Epithelial cell of proximal tubule (primary cell): ENCODE measurements at places on chromosomes 5 and 9. TPM values are rescaled to one million over a fixed set of nuclear protein-coding genes. Genes with fewer than 3 reads are reported as not detected.
A peak's percentile ranks its signal among the peaks of the same experiment; 100 is the strongest.

DNA sequence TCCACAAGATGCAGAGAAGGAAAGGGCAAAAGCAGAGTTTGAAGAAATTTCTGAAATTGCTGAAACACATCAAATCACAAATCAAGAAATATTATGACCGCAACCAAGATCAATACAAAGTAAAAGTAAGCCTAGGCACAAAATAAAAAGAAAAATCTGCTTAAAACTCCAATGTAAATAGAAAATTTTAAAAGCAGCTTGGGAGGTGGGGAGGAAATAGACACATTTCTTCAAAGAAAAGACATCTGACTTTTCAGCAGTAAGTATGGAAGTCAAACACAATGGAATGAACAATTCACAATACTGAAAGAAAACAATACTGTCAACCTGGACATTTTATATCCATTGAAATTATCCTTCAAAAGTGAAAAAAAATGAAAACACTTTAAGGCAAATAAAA is 55.1 kb downstream of the HTR4 start:
- DNase-seq = no peak

TJP2 gene
- 260 and 335 TPM in 2 replicates for total RNA-seq

DNA sequence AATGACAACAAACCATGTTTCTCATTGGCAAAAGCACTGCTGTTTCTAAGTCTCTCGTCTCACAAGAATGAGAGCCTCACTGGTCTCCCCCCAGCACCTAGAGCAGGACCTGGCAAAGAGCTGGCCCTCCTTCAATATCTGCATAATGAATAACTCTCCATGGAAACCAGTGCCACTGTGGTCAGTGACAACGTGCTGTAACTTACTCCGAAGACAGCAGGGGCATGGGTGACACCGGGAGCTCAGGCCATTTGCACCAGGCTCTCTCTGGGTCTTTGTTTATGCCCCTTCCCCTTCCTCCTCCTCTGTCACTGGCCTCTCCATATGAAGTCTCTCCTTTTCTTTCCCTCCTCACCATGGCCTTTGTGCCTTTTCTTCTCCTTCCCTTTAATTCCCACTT is 33.3 kb downstream of the TAS2R1 start:
- no peak for DNase-seq

DNA sequence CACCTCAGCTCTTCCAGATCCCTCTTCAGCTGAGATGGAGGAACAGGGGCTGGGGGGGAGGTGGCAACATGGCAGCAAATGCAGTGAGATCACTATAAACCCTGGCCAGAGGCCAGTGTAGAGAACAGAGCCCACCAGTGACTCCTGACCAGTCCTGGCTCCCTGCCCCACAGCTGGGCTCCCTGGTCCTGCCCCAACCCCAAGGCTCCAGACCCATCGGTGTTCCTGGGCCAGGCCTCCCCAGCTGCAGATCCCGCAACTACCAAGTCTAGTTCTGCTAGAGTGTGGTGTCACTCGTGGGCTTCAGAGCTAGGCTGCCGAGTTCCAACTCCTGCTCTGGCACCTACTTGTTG is 16.8 kb downstream of the AKNA start:
- no peak for DNase-seq

DNA sequence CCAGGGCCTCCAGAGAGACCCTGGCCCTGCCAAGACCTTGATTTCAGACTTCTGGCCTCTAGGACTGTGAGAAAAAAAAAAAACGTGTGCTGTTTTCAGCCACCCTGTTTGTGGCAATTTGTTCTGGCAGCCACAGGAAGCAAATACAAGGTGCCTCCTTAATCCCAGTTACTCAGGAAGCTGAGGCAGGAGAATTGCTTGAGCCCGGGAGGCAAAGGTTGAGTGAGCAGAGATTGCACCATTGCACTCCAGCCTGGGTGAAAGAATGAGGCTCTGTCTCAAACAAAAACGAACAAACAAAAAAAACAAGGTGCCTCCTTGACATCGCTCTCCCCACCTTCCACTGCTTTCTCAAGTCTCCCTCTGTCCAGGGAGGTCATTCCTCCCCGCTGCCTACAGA is 98.0 kb downstream of the GABBR2 start:
- no peak for DNase-seq

GRCh38 chr9:79220251-79220650 is 351.5 kb upstream of the TLE4 start:
- DNase-seq = no peak

GRCh38 chr9:136022731-136023409 is 61.7 kb upstream of the UBAC1 start:
- no peak for DNase-seq

DNA sequence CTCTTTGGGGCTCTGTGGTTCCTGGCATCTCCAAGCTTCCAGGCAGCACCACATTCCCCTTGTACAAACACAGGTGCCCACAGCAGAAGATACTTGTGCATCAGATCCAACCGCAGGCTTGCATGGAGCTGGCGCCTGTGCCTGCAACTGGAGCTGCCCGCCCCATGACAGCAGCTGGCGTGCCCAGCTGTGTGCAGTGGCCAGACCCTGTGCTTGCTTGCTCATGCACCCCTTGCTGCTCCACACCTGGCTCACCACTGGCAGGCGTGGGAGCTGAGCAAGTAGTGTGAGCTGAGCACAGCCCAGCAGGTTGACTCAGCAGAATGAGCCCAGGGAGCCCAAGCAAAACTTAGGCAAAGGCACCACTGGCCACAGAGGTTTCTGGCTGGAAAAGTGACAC is 84.4 kb upstream of the STARD4 start:
- no peak for DNase-seq

- no peak for DNase-seq
Measured at GRCh38 chr9:4292781-4293180, 7.1 kb downstream of the GLIS3 start.

- no peak for DNase-seq
Measured at GRCh38 chr5:63958654-63959053, 3.6 kb downstream of the HTR1A start.

GRIN3A gene
- not detected in 2 replicates for total RNA-seq

SPATA31A7 gene
- total RNA-seq = not detected in 2 replicates

DNA sequence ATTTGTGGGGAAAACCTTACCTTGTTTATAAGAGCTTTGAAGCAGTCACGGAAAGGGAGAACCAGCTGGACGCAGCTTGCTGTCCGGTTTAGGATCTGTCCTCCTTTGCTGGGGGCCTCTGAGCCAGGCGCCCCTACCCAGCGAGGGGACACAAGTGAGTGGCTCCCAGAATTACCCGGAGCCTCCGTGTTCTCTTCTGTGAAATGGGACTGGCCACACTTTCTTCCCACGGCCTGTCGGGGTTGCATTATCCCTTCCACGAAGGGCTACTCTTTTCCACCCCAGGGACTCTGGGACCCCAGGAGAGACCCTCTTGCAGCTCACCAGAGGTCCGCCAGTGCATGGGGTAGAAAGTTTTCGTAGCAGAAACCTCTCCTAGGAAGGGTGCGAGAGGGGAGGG is 477 bp upstream of the GBGT1 start:
- no peak for DNase-seq

DNA sequence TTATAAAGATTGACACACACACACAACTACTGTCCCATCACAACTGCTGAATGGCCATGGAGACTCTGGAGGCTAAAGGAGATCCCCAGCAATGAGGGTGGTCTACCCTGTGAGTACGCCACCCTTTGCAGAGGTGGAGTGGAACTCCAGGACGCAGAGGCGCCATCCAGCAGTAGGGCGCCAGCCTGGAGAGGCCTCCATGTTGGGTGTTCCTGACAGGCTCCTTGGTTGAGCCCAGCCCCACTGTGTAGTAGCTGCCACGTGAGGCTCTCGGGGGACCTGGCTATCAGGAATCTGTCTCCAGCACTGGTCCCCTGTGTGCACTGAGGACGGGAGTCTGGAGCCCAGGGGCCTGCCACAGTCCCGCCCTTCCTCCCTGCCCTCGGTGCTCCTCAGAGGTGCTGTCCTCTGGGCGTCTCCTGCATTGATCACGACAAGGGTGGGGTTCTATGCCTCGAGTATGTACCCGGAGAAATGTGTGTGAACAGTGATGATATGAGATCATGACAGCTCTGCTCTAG is 72.3 kb downstream of the DAP start:
- DNase-seq = no peak

MYORG gene
- 2.9 and 6.6 TPM in 2 replicates for total RNA-seq

DNA sequence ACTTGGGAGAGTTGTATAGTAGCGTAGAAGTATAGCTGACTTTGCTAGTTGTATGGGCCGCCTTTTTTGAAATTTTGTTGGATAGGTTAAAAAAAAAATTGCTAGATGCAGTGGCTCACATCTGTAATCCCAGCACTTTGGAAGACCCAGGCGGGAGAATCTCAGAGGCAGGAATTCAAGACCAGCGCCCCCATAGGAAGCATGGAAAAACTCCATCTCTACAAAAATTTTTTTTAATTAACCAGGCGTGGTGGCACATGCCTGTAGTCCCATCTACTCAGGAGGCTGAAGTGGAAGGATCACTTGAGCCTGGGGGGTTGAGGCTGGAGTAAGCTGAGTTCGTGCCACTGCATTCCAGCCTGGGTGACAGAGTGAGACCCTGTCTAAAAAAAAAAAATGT is 59.2 kb downstream of the SMC5 start:
- no peak for DNase-seq

GRCh38 chr9:130668659-130669058 is 4.3 kb downstream of the PRDM12 start:
- DNase-seq = no peak

GRCh38 chr5:135246923-135247795 is 151.9 kb downstream of the MACROH2A1 start:
- peak; percentile 63 for DNase-seq

ZNG1F gene
- total RNA-seq = 1.1 and 4.7 TPM in 2 replicates
